Breast epithelium (tissue), 4 donors: ENCODE measurements at places on chromosomes 2 and 18. TPM values are rescaled to one million over a fixed set of nuclear protein-coding genes. Genes with fewer than 3 reads are reported as not detected.

The CMPK2 gene
- total RNA-seq = 3.3 TPM

GRCh38 chr2:32237996-32238395 is 26.7 kb downstream of the NLRC4 start:
- no peak overlapping the region for H3K4me3 ChIP-seq
- H3K4me1 ChIP-seq = no peaks in the 10 kb centered on the region
- no peaks in the 10 kb centered on the region for H3K27me3 ChIP-seq
- no peak for DNase-seq
- H3K27ac ChIP-seq = no peak overlapping the region
- H3K36me3 ChIP-seq = no peaks in the 10 kb centered on the region

The CNDP1 gene
- total RNA-seq = not detected

DNA sequence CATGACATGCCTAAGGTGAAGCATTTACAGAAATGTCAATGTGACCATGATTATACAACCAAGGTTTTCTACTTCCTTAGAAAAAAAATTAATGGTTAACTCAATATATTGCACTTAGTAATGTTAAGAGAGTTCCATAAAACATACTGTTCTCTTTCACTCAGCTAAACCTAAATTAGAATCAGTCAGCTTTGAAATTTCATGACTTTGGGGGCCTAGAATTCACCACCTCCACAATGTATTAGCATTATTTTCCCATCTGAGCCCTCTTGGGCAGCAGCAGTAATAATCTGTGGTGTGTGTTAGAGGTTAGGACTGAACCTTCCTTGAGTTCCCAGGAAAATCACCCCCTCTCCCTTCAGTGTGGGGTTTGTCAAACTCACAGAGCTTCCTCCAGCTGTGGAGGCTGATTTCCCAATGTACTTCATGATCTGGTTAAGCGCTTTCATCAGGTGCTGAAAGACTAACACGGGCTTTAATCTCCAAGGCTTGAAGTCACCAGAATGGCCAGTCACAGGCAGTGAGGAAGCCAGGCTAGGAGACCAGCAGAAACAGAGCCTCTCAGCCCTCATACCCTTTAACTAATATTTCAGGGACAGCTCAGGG is 7.1 kb upstream of the UPP2 start:
- H3K4me1 ChIP-seq = no peaks in the 10 kb centered on the region
- no peak for DNase-seq
- no peaks in the 10 kb centered on the region for H3K27me3 ChIP-seq
- H3K36me3 ChIP-seq = no peaks in the 10 kb centered on the region
- H3K27ac ChIP-seq = no peak overlapping the region

GRCh38 chr2:238739668-238740067 is 108.2 kb upstream of the TWIST2 start:
- no peaks in the 10 kb centered on the region for H3K36me3 ChIP-seq
- H3K27ac ChIP-seq = no peak overlapping the region
- H3K4me1 ChIP-seq = no peaks in the 10 kb centered on the region
- H3K27me3 ChIP-seq = no peaks in the 10 kb centered on the region

DNA sequence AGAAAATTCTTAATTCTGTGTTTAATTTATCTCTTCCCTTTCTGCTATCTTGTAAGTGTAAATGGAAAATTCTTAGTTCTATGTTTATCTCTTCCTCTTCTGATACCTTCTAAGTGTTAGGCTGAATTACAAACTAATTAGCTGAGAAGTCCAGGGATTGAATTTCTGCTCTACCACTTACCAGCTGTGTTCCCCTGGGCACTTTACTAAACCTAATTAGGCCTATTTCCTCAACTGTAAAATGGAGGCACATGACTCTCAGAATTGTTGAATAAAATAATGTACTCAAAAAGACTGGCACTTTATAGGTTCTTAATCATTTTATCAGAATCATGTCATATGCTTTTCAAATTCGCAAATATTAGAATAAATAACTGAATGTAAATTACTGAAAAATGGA is 146.3 kb downstream of the MAP2 start:
- no peak for DNase-seq
- no peak overlapping the region for H3K27ac ChIP-seq
- no peaks in the 10 kb centered on the region for H3K36me3 ChIP-seq
- H3K27me3 ChIP-seq = no peaks in the 10 kb centered on the region
- H3K4me1 ChIP-seq = no peaks in the 10 kb centered on the region
- H3K4me3 ChIP-seq = no peak overlapping the region

GRCh38 chr2:170967553-170967952 is 38.5 kb downstream of the GORASP2 start:
- peaks cover 7% of the 10 kb centered on the region for H3K36me3 ChIP-seq
- peaks cover 1% of the 10 kb centered on the region for H3K4me1 ChIP-seq
- no peaks in the 10 kb centered on the region for H3K27me3 ChIP-seq
- no peak overlapping the region for H3K4me3 ChIP-seq
- no peak for DNase-seq

DNA sequence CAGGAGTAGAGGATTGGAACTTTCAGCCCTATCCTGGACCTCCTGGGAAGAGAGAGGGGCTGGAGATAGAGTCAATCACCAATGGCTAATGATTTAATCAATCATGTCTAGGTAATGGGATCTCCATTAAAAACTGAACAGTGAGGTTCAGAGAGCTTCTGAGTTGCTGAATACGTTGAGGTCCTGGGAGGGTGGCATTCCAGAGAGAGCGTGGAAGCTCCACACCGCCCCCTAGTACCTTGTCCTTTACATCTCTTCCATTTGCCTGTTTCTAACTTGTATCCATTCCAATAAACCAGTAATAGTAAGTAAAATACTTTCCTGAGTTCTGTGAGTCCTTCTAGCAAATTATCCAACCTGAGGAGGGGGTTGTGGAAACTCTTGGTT is 101.7 kb downstream of the B3GNT2 start:
- peaks cover 17% of the 10 kb centered on the region for H3K4me1 ChIP-seq
- no peak overlapping the region for H3K27ac ChIP-seq
- no peak for DNase-seq
- H3K27me3 ChIP-seq = no peaks in the 10 kb centered on the region

- H3K27me3 ChIP-seq = no peaks in the 10 kb centered on the region
- no peak overlapping the region for H3K27ac ChIP-seq
- H3K36me3 ChIP-seq = no peaks in the 10 kb centered on the region
- no peak overlapping the region for H3K4me3 ChIP-seq
- DNase-seq = no peak
These were observed 248.6 kb downstream of the LOXHD1 start for GRCh38 chr18:46408334-46408987.

- H3K27me3 ChIP-seq = no peaks in the 10 kb centered on the region
- no peak for DNase-seq
- H3K36me3 ChIP-seq = no peaks in the 10 kb centered on the region
- no peak overlapping the region for H3K4me3 ChIP-seq
These were observed 16.1 kb downstream of the TPGS2 start for GRCh38 chr18:36812678-36813077.

The ALPP gene
- total RNA-seq = not detected

GRCh38 chr18:78514910-78515670 is 464.5 kb upstream of the SALL3 start:
- H3K36me3 ChIP-seq = no peaks in the 10 kb centered on the region
- peaks cover 14% of the 10 kb centered on the region for H3K27me3 ChIP-seq
- no peak overlapping the region for H3K4me3 ChIP-seq
- no peak for DNase-seq

DNA sequence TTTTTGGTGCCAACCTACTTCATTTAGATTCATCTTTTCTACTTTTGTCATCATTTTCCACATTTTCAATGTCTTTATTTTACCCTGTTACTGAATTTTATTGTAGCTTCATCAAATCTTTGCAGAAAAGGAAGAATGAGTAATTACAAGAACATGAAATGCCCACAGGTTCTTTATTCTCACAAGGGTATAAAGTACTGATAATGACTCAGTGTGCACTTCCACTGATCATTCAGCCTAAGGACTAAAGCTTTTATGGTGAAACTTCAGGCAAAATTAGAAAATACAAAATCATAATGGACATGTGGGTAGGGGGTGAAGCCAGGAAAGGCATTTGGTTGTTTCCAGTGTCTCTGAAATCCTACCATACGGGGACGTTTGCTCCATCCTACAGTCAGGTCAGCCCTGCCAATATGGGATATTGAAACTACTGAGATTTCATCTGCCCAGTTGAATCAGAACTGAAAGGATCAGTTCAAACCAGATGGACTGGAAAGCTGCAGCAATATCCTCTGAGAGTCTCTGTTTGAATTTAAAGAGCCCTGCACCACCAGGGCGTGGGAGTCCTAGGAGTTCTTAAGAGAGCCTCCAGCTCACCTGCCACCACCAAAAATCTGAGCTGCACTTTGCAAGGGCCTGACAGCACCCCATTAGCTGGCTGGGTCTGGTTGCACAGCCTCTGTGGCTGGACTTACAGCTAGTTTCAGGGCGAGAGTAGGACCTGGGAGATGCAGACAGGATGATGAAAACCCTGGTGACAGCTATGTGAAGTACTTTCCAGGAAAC is 390.4 kb downstream of the CMPK2 start:
- H3K4me3 ChIP-seq = no peak overlapping the region
- H3K27me3 ChIP-seq = no peaks in the 10 kb centered on the region
- no peaks in the 10 kb centered on the region for H3K4me1 ChIP-seq
- no peak overlapping the region for H3K27ac ChIP-seq
- H3K36me3 ChIP-seq = no peaks in the 10 kb centered on the region

- H3K4me1 ChIP-seq = no peaks in the 10 kb centered on the region
- H3K36me3 ChIP-seq = peaks cover 4% of the 10 kb centered on the region
- H3K4me3 ChIP-seq = no peak overlapping the region
- DNase-seq = no peak
- H3K27ac ChIP-seq = no peak overlapping the region
These were observed 65.2 kb upstream of the ST8SIA5 start for GRCh38 chr18:46821856-46822711.

The MAIP1 gene
- 27.4 TPM for total RNA-seq

- no peaks in the 10 kb centered on the region for H3K4me1 ChIP-seq
- H3K27me3 ChIP-seq = no peaks in the 10 kb centered on the region
- no peak overlapping the region for H3K27ac ChIP-seq
- no peaks in the 10 kb centered on the region for H3K36me3 ChIP-seq
- DNase-seq = peak; percentile 25
These were observed 54.3 kb downstream of the HAUS1 start for GRCh38 chr18:46158499-46158898.

The SIX3 gene
- not detected for total RNA-seq
